CD4-positive, alpha-beta T cell treated with Interleukin-6 for 4 hours (primary cell): ENCODE measurements at places on chromosomes 3 and 15.

DNA sequence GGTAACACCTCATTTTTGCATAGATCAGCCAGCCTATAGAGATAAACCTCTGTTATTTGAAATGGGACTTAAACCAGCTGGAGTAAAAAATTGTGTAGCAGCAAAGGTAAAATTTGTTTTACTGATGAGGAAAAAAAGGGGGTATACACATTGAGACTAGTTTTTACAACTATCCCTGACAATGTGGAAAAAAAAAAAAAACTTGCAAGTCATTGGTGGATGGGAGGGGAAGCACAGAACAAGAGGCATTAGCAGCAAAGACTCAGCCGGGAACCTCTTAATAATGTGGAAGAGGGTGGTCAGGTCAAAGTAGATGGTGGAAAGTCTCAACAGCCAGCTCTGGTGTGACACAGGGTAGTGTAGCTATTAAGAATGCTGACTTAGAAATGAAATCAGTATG is 14.5 kb downstream of the FBXO22 start:
- DNase-seq: no peak

- no peak for DNase-seq
Measured at GRCh38 chr3:180808823-180809575, 103.5 kb upstream of the FXR1 start.

GRCh38 chr3:166685246-166685645 is 694.9 kb downstream of the ZBBX start:
- no peak for DNase-seq

- DNase-seq: no peak
Measured at GRCh38 chr15:64548235-64548634, 87.9 kb downstream of the ZNF609 start.

DNA sequence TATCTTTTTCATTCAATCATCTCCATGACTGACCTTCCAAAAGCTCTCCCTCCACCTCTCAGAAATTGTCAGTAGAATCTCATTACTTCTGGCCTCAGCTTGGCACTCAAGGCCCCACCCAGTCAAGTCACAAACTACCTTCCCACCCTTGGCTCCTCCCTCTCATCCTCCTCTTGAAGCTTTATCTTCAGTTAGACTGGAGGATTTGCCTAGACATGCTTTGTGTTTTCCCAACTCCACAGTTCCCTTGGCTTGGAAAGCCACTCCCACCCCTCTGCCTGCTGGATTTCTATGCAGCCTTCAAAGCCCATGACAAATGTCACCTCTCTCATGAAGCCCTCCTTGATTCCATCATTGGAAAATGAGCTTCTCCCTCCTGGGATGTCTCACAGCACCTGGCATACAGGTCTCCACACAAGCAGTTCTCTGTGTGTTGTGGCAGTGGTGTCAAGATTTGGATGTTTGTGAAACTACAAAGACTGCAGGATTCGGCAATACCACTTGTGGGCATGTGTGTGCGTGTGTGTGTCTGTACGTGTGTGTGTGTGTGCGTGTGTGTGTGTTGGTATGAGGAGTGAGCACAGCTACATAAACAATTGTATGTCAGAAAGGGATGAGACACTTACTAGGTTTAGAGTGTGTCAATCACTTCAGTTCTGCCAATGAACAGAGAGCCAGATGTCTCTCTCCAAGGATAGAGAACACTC is 45.3 kb upstream of the VPS8 start:
- no peak for DNase-seq

- no peak for DNase-seq
Measured at GRCh38 chr15:69669446-69669845, 216.8 kb downstream of the RPLP1 start.

DNA sequence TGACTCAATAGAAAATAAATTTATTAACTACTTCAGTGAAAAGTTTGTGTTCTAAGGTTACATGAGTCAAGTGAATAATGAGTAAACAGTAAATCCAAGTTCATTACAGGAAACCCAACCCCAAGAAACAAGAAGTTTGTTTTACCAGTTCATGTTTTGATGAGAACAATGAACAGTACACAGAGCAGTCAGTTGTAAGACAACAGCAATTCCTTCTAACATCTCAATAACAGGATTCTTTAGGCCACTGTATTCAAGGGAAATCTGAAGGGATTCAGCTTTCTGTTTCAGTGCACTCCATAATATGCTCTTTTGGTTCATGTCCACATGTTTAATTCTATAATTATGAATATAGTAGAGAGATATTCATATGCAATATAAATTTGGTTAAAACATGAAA is 18.4 kb downstream of the ATR start:
- no peak for DNase-seq

- DNase-seq: no peak
Measured at GRCh38 chr15:72265031-72265430, 7.3 kb downstream of the PARP6 start.

DNA sequence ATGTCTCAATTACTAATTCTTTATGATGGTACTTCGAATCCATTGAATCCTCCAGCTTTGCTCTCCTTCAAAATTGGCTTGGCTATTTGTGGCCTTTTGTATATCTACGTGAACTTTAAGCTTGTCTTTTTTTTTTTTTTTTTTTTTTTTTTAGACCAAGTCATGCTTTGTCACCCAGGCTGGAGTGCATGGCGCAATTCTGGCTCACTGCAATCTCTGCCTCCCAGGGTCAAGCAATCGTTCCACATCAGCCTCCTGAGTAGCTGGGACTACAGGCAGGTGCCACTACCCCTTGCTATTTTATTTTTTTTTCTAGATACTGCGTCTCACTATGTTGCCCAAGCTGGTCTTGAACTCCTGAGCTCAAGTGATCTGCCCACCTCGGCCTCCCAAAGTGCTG is 7.7 kb upstream of the DIPK2A start:
- DNase-seq: no peak

DNA sequence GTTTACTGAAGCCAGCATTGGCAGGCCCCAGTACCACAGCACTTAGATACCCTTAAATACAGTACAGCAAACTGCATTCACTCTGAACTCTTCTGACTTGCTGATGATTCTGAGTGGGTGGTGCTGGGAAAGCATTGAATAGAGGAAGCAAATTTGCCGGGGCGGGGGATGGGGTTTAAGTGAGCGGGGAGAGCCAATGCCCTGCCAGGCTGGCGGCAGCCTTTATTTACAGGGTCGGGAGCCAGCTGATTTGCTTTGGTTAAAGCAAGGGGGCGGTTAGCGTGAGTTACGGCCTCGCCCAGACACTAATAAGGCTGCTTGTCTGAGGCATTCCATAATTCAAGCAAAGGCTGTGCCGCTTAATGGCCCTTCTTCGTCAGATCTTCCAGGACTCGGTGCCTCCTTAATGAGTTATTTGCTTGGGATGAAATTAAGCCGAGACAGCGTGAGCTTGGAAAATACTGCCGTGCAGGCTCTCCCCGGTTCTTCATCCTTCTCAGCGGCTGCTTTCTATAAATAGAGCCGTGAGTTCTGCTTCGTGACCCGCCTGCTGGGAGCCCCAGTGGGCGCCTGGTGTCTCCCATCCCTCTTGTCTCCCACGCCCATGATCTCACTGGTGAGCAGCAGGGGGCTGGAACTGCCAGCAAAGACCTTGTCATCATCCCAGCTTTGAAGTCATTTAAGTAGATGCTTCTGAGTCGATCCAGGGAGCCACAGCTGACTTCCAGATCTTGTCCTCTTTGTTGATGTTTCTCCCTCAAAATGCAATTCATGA is 25.8 kb downstream of the SPSB4 start:
- peak; percentile 21 for DNase-seq

GRCh38 chr3:23566499-23566898 is 239.3 kb upstream of the UBE2E1 start:
- DNase-seq: no peak

- no peak for DNase-seq
Measured at GRCh38 chr15:88681610-88682221, 42.9 kb downstream of the ISG20 start.

GRCh38 chr3:76442374-76442915 is 597.5 kb upstream of the ROBO2 start:
- no peak for DNase-seq

DNA sequence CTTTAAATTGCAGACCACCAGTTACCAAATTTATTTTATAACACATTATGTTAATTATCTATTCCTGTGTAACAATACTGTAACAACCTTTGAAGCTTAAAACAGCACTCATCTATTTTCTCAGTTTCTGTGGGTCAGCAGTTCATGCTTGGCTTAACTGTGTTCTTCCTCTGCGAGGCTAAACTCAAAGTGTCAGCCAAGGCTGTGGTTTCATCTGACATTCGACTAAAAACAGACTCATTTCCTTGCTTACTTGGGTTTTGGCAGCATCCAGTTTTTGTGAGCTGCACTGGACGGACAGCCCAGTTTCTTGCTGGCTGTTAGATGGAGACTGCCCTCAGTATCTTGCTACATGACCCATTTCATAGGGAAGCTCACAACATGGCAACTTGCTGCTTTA is 247.3 kb upstream of the KCNH8 start:
- no peak for DNase-seq

GRCh38 chr15:70047386-70048197 is 50.1 kb downstream of the TLE3 start:
- DNase-seq: no peak

DNA sequence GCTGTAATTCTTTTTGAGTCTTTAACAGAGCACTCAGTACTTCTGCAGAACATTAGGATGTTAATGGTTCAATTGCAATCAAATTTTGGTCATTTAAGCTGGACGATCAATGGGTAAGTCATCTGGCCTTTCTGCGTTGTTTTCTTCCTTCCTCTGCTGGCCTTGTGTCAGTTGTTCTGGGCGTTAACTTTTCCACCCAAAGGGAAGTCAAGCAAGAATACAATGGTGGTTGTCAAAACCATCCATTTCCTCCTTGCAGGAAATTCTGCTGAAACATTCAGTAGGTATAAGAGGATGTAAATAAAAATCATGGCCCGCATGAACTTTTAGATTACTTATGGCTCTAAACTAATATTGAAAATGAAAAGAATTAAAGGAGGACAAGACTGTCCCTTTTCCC is 584.0 kb downstream of the GRM7 start:
- no peak for DNase-seq

DNA sequence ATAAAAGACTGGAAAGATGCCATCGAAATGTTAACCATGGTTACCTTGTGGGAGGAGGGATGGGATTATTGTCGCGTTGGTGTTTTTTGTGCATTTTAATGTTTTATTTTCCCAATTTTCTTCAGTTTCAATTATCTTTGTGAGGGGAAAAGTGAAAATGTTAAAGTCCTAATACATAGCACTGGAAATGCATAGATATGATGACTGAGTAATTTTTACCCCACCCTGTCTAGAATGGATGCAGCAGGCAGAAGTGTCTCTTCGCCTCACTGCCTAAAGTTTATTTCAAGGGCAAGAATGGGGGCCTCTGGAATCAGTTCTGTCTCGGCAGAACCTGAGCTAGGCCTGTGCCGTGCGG is 11.5 kb downstream of the FOXL2 start:
- DNase-seq: no peak

- DNase-seq: peak; percentile 51
Measured at GRCh38 chr15:65077981-65078352, 1.4 kb downstream of the KBTBD13 start.

DNA sequence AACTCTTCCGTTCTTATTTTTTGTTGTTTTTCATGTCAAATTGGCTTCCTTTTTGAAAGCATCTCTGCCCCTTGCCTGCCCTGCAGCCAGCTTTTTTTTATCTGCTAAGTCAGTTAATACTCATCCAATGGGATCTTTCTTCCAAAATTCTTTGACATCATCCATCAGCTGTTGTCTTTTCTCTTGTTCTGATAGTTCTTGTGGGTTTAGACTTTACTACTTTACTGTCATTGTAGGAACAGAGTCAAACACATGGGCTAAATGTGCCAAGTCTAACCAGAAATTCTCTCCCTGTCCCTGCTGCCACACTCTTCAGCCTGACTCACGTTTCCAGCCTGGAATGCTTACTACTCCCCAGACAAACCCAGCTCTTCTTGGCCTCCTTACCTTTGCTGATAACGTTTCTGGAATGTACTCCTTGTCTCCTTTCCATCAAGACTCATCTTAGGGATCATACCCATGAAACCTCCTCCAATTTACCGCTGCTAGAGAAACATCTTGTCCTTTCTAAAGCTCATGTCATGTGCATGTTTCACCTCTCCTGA is 10.7 kb upstream of the VPS8 start:
- no peak for DNase-seq

- no peak for DNase-seq
Measured at GRCh38 chr3:193271101-193271840, 30.2 kb downstream of the PLAAT1 start.

DNA sequence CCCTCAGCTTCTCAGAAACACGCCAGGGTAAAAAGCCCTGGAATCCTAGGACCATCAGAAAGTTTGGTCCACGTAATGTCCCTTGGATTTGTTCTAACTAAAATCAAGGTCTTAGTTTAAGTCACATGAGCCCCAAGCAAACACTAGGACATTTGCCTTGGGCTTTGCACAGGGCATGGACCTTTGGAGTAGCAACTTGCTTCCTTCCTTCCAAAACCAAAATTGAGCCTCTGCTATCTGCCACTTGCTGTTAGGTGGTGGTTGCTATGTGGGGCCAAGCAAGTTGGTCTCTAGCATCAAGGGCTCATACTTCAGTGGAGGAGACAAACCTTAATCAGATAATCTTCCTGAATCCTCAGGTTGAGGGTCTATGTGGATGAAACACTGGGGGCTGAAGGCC is 4.0 kb upstream of the DAG1 start:
- no peak for DNase-seq

DNA sequence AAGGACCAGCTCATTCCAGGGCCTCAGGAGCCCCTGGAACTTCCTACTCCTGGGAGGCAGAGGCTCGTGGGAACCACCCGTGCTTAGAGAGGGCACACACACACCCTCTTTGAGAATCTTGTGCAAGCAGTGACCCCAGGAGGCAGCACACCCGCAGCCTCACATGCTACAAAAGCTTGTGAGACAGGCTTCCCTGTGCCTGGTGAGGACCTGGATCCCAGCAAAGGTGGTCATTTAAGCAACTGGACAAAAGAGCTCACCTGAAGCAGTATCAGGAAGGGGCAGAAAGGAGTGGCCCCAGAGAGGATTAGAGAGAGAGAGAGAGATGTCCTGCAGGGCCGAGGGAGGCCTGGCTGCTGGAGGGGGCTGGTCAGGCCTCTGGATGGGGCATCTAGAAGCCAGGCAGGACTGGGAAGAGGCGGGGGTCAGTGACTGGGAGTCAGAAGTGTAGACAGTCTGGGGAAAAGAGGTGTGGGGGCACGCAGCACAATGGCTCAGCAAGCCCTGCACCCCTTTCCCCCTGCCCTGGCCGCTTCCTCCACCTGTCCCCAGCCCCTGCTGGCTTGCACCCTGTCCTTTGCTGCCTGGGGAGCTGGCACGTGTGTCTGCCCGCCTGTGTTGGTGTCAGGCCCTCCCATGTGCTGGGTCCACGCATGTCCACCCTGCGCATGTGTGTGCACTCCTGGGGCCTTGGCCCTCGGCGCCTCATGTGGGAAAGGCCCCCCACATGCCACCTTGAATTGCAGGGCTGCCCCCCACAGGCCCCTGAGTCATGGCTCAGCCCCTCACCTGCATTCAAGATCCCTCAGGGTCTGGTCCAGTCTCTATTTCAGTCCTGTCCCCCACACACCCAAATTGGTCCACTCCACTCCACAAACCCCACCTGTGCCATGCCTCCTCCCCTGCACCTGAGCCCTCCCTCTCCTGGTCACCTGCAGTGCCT is 36.9 kb downstream of the TSPAN3 start:
- no peak for DNase-seq
